ENCODE measurements at places on chromosomes 5 and 9.

DNA sequence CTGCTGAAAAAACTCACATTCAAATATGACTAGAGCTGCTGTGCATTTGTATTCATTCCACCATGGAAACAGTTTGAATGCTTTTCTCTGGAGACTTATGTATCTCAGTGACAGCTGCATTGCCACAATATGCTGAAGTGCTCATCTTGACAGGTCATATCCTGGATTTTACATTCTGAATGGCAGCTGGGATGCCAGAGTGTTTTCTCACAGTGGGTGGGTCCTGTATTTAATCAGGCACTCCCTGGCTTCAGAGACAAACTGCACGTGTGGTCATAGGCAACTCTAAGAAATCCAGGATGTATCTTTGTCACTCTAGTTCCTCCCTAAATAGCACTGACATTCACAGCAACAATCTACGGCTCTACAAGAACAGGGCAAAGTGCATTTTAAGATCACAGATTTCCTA, 75.6 kb downstream of the ST8SIA4 start:
- peak; percentile 93 for DNase-seq

GRCh38 chr5:83539463-83539790, 67.9 kb downstream of the VCAN start:
- DNase-seq, result no peak

- DNase-seq, result peak; percentile 82
Observed at GRCh38 chr5:600886-601541, 11.1 kb upstream of the CEP72 start.

DNA sequence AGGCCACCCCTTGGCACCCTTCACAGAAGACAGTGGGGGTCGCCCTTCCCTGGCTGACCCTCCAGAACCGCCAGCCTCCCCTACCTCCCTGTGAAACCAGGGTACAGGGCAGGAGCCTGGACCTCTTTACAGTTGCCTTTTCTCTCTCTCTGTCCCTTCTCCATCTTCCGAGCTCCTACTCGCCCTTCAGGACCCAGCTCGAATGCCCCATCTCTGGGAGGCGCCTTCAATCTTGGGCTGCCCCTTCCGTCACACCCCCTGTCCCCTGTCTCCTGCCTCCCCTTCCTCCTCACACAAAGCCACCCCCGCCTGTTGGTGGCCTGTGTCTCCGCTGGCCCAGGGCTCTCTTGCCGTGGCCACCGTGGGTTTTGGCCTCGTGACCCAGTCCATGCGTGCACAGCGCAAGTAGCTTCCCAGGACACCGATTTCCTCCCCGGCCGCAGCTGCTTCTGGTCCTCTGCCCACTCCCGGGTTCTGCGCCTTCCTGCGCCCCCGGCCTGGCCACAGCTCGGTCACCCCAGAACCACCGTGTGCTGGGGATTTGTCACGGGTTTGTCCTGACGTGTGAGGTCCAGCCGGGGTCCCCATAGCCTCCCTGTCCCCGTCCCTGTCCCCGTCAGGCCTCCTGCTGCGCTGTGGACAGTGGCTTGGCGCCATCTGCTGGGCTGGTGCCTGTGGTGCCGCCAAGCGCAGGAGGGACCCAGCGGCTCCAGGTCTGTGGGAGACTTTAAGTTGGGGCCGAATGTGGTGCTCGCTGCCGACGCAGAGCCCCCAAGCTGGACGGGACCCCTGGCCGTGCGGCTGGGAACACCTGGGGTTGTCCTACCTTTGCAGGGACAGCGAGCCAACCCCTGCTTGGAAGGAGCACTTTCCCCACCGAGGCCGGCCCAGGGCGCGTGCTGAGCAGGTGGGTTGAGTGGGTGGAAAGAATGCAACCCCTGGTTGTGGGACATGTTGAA, 4.0 kb upstream of the TMEM250 start:
- DNase-seq, result peak; percentile 47

DNA sequence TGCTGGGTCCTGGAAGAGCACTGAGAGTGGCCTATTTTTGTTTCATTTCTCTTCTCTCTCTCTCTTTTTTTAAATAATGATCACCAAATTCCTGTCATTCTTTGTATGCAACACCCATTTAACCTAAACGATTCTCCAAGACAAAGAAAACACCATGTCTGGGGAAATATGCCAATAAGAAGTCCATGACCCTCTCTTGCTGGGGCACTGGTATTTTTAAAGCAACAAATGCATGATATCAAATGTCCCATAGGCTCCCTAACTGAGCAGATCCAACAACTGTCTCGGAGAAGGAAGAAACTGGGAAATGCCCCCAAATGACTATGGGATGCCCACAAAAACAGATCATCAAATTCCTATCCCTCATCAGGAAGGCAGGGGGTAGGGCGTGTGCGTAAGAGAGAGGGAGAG, 567.4 kb downstream of the CCDC171 start:
- DNase-seq, result no peak

GRCh38 chr9:35557320-35557719, 47.7 kb upstream of the TESK1 start:
- DNase-seq, result no peak

DNA sequence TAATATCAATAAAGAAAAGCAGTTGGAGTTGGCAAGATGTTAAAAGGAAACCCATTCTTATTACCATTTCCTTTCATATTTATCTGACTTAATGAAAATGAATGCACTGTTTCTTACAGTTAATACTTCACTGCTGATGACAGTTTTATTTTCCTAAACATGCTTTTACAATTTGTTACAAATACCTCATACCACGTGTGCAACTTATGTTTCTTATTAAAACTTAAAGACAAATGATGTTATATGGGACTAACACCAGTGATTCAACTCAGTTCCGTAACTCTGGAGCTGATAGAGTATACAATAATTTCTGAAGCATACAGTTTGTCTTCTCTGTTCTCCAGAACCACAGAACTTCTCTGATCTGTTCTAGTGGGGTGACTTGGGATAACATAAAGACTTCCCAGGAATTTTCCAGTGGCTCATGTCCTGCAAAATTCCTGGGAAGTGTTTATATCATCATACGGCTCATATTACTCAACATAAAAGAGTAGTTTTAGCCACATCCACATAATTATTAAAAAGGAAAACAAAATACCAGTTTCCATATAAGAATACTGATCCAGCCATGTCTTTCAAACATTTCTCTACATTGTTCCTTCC, 1259.0 kb upstream of the C9orf72 start:
- DNase-seq, result no peak

GRCh38 chr9:126398403-126399058, 71.9 kb downstream of the MVB12B start:
- DNase-seq, result peak; percentile 37

GRCh38 chr9:70979966-70980365, 141.5 kb downstream of the TRPM3 start:
- no peak for DNase-seq

All from NCI-H345 (cell line).